ENCODE measurements at places on chromosomes 6 and 20. TPM values are rescaled to one million over a fixed set of nuclear protein-coding genes. Genes with fewer than 3 reads are reported as not detected.

- H3K4me1 ChIP-seq: peaks cover 11% of the 10 kb centered on the region
- no peak overlapping the region for H3K27ac ChIP-seq
- no peaks in the 10 kb centered on the region for H3K27me3 ChIP-seq
Measured at GRCh38 chr20:37299718-37300528, 10.5 kb downstream of the MANBAL start.

GRCh38 chr6:163725008-163725941 lies 310.8 kb downstream of the QKI start:
- H3K36me3 ChIP-seq: no peaks in the 10 kb centered on the region
- peaks cover 5% of the 10 kb centered on the region for H3K4me1 ChIP-seq
- DNase-seq: no peak
- H3K27me3 ChIP-seq: no peaks in the 10 kb centered on the region

DNA sequence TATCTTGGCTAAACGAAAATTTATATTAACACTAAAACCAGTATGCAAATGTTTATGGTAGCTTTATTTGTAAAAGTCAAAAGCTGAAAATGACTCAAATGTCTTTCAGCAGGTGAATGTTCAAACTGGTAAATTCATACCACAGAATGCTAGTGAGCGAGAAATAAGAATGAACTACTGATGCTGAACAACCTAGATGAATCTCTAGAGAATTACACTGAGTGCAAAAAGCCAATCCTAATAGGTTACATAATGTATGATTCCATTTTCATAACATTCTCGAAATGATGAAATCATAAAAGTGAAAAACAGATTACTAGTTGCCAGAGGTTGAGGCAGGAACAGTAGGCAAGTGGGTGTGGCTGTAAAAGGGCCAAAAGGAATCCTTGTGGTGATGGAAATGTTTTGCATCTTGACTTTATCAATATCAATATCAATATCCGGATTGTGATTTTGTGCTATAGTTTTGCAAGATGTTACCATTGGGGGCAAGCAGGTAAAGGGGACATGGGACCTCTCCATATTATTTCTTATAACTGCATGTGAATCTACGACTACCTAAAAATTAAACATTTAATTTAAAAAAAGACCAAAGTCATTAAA lies 26.1 kb downstream of the ZNF311 start:
- peaks cover 29% of the 10 kb centered on the region for H3K4me1 ChIP-seq
- peaks cover 4% of the 10 kb centered on the region for H3K27me3 ChIP-seq
- no peak for DNase-seq
- H3K36me3 ChIP-seq: no peaks in the 10 kb centered on the region

DNA sequence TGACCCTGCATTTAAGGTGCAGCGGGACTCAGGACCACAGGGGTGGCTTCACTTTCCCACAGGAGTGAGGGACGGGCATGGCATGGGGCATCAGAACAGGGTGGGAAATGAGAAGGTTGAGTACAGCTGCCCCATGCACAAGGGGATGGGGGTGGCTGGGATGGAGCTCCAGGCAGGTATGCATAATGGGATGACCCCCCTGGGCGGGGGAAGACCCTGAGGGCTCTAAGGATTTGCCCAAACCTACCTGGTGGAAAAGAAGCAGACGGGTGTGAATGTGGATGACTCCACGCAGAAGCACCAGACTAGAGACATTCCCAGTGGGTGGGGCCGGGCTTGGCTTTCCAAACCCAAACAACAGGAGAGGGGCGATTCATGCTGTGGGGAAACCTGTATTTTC lies 200.3 kb downstream of the SYNDIG1 start:
- no peak overlapping the region for H3K27ac ChIP-seq
- H3K4me1 ChIP-seq: no peaks in the 10 kb centered on the region
- no peak for DNase-seq

- H3K4me1 ChIP-seq: no peaks in the 10 kb centered on the region
- H3K27ac ChIP-seq: no peak overlapping the region
- no peak overlapping the region for H3K4me3 ChIP-seq
- H3K27me3 ChIP-seq: no peaks in the 10 kb centered on the region
- no peak for DNase-seq
Measured at GRCh38 chr6:106134087-106134770, 48.1 kb downstream of the PRDM1 start.

DNA sequence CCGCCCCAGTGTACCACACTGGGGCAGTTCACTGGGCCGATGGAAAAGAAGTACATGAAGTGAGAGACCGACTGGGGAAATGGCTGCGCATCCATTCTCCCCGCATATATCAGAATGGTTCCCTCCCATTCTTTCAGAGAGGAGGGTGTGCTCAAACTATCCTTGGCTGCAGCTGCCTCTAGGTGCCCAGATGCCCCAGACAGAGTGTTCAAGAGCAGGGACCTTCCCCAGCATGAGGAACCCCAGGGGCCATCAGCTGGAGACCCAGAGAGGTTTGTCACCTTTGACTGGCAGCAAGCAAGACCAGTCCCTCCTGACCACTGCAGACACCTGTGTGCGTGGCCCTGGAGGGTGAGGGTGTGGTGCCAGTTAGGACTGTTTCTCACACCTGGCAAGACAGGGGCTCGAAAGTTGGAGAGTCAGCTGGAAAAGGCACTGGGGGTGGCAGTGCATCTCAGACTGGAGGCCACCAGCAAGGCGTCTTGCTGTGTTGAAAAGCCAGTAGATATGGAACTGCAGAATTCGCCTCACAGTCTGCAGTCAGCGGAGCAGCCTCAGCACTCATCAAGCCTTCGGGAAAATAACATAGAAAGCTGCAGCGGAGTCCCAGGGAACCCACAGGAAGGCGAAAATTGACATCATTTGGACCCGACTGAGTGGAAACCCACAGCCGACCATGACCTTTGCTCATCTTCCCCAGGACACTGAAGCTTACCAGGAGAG lies 76.7 kb downstream of the GPR6 start:
- no peak for DNase-seq
- no peaks in the 10 kb centered on the region for H3K27me3 ChIP-seq
- no peak overlapping the region for H3K4me3 ChIP-seq
- H3K4me1 ChIP-seq: peaks cover 3% of the 10 kb centered on the region

DNA sequence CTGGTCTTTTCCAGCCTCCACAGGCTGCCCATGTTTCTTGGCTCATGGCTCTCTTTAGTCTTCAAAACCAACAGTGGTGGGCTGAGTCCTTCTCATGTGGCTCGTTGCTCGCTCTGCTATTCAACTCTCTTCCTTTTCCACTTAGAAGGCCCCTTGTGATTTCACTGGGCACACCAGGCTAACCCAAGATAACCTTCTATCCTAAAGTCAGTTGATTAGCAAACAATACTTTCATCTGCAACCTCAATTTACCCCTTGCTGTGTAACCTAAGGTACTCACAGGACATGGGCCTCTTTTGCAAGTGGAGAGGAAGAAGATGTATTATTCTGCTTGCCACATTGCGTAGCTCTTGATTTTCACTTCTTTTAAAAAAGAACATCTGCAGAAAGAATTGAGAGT lies 79.6 kb downstream of the UTRN start:
- no peaks in the 10 kb centered on the region for H3K27me3 ChIP-seq
- peaks cover 13% of the 10 kb centered on the region for H3K36me3 ChIP-seq
- H3K27ac ChIP-seq: no peak overlapping the region
- peaks cover 27% of the 10 kb centered on the region for H3K4me1 ChIP-seq
- DNase-seq: no peak

DNA sequence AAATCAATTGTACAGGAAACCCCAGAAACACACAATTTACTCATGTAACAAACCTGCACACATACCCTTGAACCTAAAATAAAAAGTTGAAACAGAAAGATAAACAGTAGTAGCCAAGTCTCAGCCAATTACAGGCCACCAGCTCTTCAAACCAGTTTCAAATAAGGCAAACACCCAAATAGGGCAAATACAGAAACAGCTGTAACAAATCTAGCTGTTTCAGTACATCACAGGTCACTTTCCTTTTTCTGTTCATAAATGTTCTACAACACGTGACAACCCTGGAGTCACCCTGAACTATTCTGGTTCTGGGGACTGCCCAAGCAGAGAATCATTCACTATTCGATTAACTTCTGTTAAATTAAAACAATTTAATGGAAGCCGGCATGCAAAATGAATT lies 329.0 kb downstream of the GJA1 start:
- H3K27me3 ChIP-seq: no peaks in the 10 kb centered on the region
- no peak overlapping the region for H3K27ac ChIP-seq
- no peaks in the 10 kb centered on the region for H3K36me3 ChIP-seq
- no peaks in the 10 kb centered on the region for H3K4me1 ChIP-seq
- no peak for DNase-seq
- H3K4me3 ChIP-seq: no peak overlapping the region

DNA sequence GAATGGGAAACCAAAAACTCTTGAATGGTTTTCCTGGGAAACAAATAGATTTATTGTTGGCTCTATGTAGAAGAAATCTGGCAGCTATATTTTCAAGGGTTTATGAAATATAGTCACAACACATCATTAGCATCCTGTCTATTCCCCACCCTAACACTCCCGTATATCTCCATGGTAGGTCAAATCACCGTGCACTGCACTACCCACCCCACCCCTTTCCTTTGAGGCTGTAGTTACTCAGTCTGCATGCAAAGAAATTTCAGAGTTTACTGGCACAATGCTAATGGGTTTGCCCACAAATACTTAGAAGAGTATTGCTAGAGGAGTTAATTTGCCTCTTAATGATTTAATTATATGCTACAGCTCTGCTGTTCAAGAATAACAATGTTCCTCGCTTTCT lies 329.1 kb upstream of the TSHZ2 start:
- no peak for DNase-seq
- no peak overlapping the region for H3K27ac ChIP-seq

GRCh38 chr6:53062169-53062539 lies 3.0 kb upstream of the FBXO9 start:
- H3K4me1 ChIP-seq: peaks cover 45% of the 10 kb centered on the region
- H3K4me3 ChIP-seq: peak overlapping the region; percentile 67
- no peaks in the 10 kb centered on the region for H3K36me3 ChIP-seq
- DNase-seq: peak; percentile 17
- no peak overlapping the region for H3K27ac ChIP-seq

- no peak overlapping the region for H3K4me3 ChIP-seq
- H3K36me3 ChIP-seq: no peaks in the 10 kb centered on the region
- no peak overlapping the region for H3K27ac ChIP-seq
- no peaks in the 10 kb centered on the region for H3K4me1 ChIP-seq
Measured at GRCh38 chr20:44052166-44052565, 134.8 kb downstream of the JPH2 start.

DNA sequence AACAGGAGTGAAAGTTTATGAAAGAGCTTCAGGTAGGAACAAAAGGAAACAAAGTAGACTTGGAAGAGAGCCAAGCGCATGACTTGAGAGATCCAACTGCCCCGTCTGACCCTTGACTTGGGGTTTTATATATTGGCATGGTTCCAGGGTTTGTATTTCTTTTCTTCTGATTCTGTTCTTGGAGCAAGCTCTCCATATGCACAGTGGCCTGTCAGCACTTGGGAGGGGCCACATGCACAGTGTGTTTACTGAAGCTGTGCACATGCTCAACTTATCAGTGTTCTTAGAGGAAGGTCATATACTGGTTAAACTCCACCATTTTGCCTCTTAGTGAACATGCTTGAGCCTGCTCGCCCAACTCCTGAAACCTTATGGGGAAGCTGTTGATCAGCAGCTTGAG lies 953.7 kb downstream of the TFAP2A start:
- no peak overlapping the region for H3K4me3 ChIP-seq
- no peak overlapping the region for H3K27ac ChIP-seq
- DNase-seq: no peak
- no peaks in the 10 kb centered on the region for H3K36me3 ChIP-seq

- DNase-seq: no peak
- H3K27ac ChIP-seq: no peak overlapping the region
- no peaks in the 10 kb centered on the region for H3K36me3 ChIP-seq
- H3K4me3 ChIP-seq: no peak overlapping the region
- H3K4me1 ChIP-seq: no peaks in the 10 kb centered on the region
Measured at GRCh38 chr6:18118330-18118729, 4.1 kb downstream of the NHLRC1 start.

- no peaks in the 10 kb centered on the region for H3K36me3 ChIP-seq
- no peak overlapping the region for H3K4me3 ChIP-seq
- no peak overlapping the region for H3K27ac ChIP-seq
- H3K27me3 ChIP-seq: no peaks in the 10 kb centered on the region
Measured at GRCh38 chr6:7848229-7848628, 62.4 kb downstream of the TXNDC5 start.

GRCh38 chr6:38350220-38350619 lies 289.5 kb downstream of the BTBD9 start:
- H3K36me3 ChIP-seq: no peaks in the 10 kb centered on the region
- no peak overlapping the region for H3K4me3 ChIP-seq
- H3K4me1 ChIP-seq: peaks cover 6% of the 10 kb centered on the region
- H3K27me3 ChIP-seq: no peaks in the 10 kb centered on the region
- no peak overlapping the region for H3K27ac ChIP-seq

DNA sequence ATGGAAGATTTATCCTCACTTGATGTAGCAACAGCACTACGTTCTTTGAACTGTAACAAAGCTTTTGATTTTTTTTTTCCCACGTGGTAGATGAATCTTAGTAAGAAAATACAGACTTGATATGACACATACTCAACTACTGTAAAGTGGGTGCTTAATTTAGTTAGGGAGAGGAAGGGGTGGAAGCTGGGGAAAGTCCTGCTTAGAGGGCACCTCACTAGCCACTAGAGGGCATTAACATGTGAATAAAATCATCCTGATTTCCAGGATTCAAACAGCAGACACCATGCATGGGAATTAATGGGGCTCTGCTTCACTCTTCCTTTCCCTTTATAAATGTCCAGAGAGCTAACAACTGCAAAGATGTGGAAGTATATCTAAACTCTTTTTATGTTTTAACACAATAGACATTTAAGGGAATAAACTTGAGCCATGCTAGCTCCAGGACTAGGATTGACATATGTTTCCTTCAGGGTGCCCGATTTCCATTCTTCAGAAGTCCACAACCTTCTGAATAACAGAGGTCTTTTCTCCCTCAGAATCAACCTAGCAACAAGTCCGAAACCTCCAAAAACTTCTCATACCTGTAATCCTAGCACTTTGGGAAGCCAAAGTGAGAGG lies 250.1 kb downstream of the ATXN1 start:
- no peak overlapping the region for H3K4me3 ChIP-seq
- H3K27ac ChIP-seq: no peak overlapping the region
- peak; percentile 25 for DNase-seq
- H3K36me3 ChIP-seq: no peaks in the 10 kb centered on the region

DNA sequence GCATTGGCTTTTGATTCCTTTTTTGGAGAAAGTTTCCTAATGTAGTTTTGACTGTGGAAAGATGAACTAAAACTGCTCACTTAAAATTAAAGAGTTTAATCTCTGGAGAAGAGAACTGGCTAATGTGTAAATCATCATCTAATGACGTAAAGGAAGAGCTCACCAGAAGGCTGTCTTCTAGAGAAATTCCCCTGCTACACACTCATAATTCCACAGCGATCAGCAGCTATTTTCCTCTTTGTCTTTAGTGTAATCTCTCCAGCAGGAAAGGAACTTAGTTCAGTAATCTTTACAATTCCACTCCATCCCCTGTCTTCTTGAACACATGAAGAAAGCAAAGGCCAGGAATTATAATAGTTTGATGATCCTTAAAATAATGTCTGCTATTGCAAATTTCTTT lies 15.8 kb downstream of the SPTLC3 start:
- no peaks in the 10 kb centered on the region for H3K36me3 ChIP-seq
- no peak overlapping the region for H3K4me3 ChIP-seq
- no peak overlapping the region for H3K27ac ChIP-seq
- H3K27me3 ChIP-seq: no peaks in the 10 kb centered on the region
- H3K4me1 ChIP-seq: no peaks in the 10 kb centered on the region

KCNK5 gene
- not detected for total RNA-seq

C6orf141 gene
- not detected for total RNA-seq

TMEM170B gene
- 3.2 TPM for total RNA-seq

NKAIN2 gene
- total RNA-seq: not detected

NRSN1 gene
- total RNA-seq: not detected

LCA5 gene
- total RNA-seq: 0.92 TPM

SIRPD gene
- total RNA-seq: not detected
